ENCODE measurements at places on chromosomes 16 and 17.

DNA sequence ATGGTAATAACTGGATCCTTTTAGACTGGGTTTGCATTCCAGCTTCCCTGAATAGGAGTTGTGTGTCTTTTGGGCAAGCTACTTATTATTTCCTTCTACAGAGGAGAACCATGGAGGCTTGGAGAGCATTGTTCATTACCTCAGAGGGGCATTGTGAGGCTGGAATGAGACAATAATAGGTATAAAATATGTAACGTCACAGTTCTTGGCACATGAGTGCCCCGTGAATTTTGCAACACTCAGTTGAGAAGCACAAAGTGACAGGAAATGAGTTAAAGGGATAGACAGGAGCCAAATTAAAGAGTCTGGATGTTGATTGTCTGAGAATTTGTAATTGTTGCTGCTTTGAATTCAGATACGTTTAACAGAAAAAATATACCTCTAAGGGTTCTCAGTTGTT, 92.2 kb downstream of the CDH8 start:
- no peak for DNase-seq

DNA sequence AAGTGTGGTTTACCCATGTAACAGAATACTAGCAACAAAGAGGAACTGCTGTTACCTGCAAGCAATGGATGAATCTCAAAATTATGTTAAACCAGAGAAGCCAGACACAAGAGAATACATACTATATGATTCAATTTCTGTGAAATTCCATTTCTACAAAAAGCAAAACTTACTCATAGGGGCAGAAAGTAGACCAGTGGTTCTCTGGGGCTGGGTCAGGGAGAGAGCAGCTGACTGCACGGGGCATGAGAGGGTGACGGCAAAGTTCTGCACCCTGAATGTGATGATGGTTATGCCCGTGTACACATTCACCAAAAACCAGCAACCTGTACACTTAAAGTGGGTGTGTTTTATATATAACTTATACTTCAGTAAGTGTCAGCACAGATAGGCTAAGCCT, 3.1 kb downstream of the ZNF843 start:
- no peak for DNase-seq

- DNase-seq = no peak
These were observed 3.9 kb downstream of the TRPV2 start for GRCh38 chr17:16419074-16419928.

- DNase-seq = no peak
These were observed 33.7 kb upstream of the ALDH3A1 start for GRCh38 chr17:19781488-19782458.

GRCh38 chr16:12153662-12154061, 177.1 kb downstream of the SNX29 start:
- DNase-seq = no peak

GRCh38 chr16:7653746-7654461, 321.3 kb downstream of the RBFOX1 start:
- no peak for DNase-seq

DNA sequence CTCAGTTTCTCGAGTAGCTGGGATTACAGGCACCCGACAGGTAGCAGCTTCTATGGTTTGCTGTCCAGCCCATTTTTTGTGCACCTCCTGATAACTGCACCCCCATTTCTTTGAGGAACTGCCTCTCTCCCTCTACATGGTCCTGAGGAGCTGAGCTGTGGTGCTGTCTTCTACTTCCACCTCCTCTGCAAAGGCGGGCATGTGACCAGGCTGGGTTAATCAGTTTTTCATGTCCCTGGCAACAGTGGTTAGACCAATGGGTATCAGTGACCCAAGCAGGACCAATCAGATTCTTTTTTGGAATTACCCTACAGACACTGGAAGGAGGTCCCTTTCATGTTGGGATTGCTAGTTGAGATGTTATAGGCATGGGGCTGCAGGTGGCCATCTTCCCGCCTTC, 41.3 kb downstream of the TBX21 start:
- no peak for DNase-seq

DNA sequence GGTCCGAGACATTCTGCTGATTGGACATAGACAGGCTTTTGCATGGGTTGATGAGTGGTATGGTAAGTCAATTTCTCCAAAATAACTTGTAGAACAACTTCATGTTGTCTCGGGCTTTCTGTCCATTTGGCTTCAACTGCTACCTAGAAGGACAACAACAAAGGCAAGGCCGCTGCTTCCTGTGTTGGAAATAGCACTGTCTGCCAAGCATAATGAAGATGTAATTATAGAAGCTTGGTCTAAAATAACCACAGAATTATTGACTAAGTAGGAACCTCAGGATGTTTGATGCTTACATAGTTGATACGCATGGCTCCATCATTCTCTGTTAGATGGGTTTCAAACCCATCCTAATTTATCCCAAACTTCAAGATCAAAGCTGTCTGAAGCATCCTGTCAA, 42.3 kb upstream of the NOL11 start:
- DNase-seq = no peak

DNA sequence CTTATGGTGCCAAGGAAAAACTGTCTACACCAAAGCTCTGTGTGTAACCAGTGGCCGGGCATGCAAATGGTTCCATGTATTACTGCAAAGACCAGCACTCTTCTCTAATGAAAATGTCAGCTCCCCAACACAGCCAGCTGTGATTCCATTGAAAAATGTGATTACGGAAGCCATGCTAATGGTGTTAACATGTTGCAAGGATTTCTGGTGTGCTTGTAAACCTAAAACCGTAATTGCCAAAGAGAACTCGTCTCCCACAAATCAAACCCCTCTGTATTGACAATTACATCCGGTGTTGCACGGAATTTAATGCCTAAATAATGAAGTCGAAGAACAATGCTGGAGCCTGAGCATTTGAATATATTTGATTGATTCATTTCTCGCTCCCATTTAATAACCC, 351.7 kb downstream of the NPIPA8 start:
- DNase-seq = no peak

GRCh38 chr16:725463-726187, 618 bp downstream of the CCDC78 start:
- no peak for DNase-seq

- DNase-seq = no peak
These were observed 29.2 kb downstream of the DNAH9 start for GRCh38 chr17:11627301-11627940.

GRCh38 chr17:45914047-45914717, 19.8 kb downstream of the MAPT start:
- DNase-seq = no peak

- DNase-seq = no peak
These were observed 20.2 kb downstream of the TMC7 start for GRCh38 chr16:19003935-19004334.

GRCh38 chr16:70656712-70657263, 10.4 kb downstream of the IL34 start:
- DNase-seq = no peak

DNA sequence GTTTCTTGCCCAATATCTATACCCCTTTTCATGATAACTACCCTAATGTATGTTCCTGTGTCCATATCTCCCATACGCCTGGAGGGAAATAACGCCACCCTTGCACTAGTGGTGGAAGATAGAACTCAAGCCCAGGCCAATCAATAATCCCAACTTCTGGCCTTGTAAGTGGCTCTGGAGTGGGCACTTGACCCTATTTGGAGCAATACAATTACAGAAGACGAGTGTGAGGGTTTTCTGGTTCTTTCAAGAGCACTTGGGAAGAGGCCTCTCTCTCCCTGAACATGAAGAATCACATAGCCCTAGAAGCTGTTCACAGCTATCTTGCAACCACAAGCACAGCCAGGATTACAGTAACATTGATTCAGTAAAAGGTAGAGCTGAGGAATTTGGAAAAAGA, 217.9 kb downstream of the RAB11FIP4 start:
- DNase-seq = no peak

- peak; percentile 64 for DNase-seq
These were observed 44.1 kb downstream of the COG7 start for GRCh38 chr16:23408823-23409298.

GRCh38 chr16:51151435-51151960, 428 bp upstream of the SALL1 start:
- peak; percentile 23 for DNase-seq

GRCh38 chr17:7651665-7652387, 1.1 kb downstream of the ATP1B2 start:
- DNase-seq = no peak

- DNase-seq = no peak
These were observed 474 bp downstream of the CBX8 start for GRCh38 chr17:79796444-79796762.

DNA sequence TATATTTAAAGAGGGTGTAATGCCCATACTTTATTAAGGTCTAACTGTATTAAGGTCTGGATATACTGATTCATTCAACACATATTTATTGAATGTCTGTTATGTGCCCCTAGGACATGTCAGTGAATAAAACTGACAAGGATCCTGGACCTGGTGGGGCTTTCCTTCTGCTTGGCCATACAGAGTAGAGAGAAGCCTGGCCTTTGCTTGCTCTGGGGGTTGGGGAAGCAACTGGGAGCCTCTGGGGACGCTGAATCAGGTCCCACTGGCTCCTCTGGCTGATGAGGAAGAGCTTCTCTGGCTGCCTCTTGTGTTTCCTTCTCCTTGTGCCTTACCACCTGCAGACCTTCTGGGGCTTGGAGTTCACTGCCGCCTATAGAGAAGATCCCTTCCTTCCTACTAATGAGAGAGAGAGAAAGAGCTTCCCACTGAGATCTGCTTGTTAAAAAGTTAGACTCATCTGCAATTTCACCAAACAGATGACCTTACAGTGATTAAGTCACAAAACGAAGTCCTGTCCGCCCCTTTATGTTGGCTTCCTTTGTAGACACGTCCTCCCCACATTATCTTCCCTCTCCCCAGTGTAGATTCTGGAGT, 49.7 kb downstream of the MSI2 start:
- DNase-seq = no peak

DNA sequence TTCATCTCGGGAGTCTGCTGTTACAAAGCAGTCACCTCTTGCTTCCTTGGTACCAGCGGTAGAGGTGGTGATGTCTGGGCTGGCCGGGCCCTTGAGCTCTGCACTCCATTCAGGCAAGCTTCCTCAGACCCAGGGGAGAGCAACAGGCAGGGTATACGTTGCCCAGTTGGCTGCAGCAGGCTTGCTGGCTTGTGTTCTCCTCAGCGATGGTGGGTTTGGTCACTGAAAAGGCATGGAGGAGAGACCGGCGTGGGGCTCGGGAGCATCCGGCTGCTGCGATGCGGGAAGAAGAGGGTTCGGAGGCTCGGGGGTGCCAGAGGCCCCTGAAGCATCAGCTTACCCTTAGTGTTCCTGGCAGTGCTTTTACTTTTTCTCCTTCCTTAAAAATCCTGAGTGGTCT, 25.8 kb downstream of the SAP30BP start:
- no peak for DNase-seq

DNA sequence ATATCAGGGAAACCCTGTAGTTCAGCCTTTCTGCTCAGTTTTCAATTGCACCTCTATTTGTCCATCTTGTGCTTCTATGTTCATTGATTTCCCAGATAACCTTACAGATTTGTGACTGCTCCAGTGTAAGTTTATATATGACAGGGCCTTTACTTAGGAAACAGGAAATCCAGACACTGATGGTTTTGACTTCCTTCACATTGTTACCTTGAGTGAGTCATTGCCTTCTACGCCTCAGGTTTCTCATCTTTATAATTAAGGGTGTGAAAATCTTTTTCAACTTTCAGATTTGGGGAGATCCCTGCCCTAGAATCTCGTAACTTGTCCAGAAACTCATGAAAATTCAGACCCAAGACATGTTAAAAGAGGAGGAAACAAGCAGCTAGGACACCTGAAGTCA, 342.4 kb upstream of the TBX2 start:
- DNase-seq = no peak

GRCh38 chr16:50743581-50744225, 1.8 kb downstream of the CYLD start:
- no peak for DNase-seq

DNA sequence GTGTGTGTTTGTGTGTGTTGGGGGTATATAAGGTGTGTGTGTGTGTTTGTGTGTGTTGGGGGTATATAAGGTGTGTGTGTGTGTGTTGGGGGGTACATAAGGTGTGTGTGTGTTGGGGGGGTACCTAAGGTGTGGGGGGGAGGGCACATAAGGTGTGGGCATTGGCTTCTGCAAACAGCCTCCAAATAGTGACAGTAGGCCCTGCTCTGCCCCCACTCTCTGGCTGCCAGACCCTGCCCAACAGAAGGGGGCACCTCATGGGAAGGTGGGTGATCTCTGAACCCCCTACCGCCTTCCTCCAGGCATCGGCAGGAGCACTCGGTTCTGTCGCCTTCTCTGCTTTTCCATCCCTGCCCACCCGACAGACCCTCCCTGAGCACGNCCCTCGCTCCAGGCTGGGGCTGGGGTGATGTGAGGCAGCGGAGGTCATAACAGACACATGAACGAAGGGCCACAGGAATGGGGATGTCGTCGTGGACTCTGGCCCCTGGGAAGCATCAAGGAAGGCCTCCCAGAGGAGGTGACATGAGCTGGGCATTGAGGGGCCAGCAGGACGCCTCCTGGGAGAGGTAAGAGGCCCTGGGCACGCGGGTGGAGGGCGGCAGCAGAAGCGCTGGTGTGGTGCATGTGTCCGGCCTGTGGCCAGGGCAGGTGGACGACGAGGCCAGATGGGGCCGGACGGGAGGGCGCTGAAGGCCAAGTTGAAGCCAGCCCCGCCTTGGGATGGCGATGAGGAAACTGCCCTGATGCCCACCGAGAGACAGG, 136.6 kb upstream of the RPH3AL start:
- DNase-seq = no peak

DNA sequence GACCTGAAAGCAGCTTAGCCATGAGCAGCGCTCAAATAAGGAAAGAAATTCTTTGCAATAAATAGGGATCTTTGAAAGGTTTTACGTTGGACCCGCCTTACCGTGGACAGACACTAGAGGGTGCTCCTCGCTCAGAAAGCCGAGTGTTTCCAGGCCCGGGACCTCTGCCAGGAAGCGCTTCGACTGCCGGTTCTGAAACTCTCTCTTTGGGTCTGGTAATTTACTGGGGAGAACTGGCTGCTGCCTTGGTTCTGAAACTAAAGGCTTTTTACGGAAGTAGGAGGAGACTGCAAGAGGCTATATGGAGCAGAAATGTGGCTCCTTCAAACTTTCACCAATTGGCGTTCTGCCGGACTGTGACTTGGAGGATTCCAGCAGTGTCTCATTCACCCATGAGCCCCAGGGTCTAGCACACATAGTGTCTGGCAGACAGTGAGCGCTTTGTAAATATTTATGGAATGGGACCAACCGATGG, 45.6 kb upstream of the HOXB9 start:
- peak; percentile 87 for DNase-seq

GRCh38 chr16:14634389-14634725, 1.6 kb downstream of the BFAR start:
- DNase-seq = peak; percentile 22

GRCh38 chr16:20911361-20911760, 10.8 kb downstream of the LYRM1 start:
- no peak for DNase-seq

- DNase-seq = no peak
These were observed 20.7 kb upstream of the TVP23A start for GRCh38 chr16:10839279-10839666.

DNA sequence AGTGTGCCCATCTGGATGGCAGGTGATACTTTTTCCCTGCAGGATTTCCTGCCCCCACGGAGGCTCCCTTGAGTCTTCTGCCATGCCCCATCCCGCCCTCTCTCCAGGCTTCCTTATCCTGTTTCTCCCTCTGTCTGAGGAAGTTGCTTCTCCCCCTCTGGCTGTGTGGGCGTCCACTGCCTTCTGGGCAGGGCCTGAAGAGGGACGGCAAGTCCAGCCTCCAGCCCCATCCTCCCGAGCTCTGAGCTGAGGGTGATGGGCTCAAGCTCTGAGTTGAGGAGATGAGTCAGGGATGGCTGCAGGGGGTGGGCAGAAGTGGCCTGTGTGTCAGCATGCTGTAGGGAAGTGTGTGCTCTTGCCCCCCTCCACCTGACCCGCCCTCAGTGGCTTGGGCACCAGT, 14.2 kb upstream of the RAP1GAP2 start:
- no peak for DNase-seq

Data from transverse colon (tissue), 4 donors.